Mesothelial cell of epicardium (in vitro differentiated cells): ENCODE measurements at places on chromosomes 2 and 18.

- no peak for DNase-seq
Observed at GRCh38 chr18:9038277-9038871, 64.1 kb upstream of the NDUFV2 start.

DNA sequence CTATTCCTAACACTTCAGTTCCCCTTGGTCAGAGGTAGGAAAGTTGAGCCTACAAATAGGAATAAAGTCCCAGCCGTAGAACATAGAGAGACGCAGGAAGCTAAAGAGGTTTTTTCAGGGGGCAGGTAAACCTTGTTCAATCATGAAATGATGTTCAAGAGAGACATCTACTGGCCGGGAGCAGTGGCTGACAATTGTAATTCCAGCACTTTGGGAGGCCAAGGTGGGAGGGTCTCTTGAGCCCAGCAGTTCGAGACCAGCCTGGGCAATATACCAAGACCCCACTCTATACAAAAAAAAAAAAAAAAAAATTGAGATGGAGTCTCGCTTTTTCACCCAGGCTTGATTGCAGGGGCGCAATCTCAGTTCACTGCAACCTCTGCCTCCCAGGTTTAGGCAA is 66.7 kb upstream of the DNAJC10 start:
- DNase-seq: no peak

GRCh38 chr18:60905699-60906098 is 427.5 kb upstream of the CDH20 start:
- no peak for DNase-seq

DNA sequence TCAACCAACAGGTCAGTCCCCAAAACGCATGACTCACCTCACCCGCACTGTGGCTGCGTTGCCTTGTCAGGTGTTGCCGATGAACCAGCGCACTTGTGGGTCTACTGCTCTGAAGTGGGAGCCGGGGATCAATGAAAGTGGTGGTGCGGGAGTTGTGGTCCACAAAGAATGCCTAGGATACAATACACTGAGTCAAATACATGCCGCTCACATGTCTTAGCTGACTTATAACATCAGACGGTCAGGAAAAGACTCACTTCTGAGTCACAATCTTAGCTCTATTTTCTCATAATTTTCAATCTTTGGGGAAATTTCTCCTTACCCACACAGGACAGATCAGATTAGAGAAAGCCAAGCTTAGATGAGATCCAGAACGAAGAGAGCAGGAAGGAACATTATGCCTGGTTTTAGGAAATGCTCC is 107.1 kb upstream of the STK17B start:
- no peak for DNase-seq

- no peak for DNase-seq
Observed at GRCh38 chr2:86025229-86025820, 80.4 kb downstream of the POLR1A start.

DNA sequence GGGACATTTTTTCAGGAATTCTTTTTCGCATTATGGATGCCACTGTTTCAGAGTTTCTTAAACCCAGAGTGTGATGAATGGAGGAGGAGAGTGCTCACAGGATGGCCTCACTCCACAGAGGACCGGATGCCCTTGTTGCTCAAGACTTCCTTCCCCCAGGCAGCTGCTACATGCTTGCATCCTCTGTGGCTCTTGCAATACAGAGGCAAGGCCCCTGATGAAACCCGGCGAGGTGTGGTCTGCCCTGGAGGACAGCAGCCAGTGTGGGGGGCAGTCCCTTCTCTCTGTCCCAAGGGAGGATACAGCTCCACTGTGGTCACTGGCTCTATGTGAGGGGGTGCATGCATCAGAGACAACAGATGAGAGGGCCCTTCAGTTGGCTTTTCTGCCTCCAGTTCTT is 109.6 kb downstream of the SH3RF3 start:
- no peak for DNase-seq

DNA sequence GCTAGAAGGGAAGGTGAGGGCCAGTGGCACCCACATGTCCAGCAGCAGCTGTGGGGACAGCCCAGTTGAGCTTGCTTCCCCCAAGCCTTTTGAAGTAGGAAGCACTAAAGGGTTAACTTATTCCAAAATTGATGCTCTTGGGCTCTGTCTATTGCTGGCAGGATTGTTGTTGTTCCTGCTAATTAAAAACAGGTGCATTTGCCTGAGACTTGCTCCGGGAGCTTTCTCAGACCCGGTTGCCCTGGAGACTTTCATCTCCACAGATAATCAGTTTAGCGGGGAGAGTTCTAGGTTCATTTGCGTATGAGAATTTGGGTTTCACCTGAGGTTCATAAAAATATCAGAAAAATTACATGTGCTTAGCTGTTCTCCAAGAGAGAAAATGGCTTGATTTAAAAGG is 277.3 kb downstream of the LRATD1 start:
- DNase-seq: no peak

GRCh38 chr18:64273724-64274123 is 124.8 kb upstream of the LINC00305 start:
- no peak for DNase-seq

GRCh38 chr2:147416099-147416498 is 428.7 kb upstream of the ACVR2A start:
- no peak for DNase-seq

GRCh38 chr18:79739440-79739778 is 58.3 kb upstream of the KCNG2 start:
- DNase-seq: no peak

GRCh38 chr2:160635488-160635887 is 141.9 kb upstream of the RBMS1 start:
- no peak for DNase-seq

DNA sequence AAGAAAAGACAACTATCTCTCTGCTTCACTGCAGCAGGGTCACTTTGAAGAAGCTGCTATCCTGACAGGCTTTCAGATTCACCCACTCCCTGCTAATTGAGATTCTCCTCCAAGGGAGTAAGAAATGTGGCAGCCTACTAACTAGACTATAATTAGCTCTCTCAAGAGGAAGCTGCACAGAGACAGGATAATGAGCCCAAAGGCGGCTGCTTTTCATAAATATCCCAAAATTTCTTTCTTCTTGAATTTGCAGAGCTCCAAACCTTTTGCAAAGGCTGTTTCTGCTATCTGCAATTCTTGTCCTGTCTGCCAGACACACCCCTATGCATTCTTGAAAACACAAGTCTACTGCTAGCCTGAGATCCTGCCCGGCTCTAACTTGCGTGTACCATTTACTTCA is 54.0 kb upstream of the RNU4ATAC start:
- DNase-seq: no peak

DNA sequence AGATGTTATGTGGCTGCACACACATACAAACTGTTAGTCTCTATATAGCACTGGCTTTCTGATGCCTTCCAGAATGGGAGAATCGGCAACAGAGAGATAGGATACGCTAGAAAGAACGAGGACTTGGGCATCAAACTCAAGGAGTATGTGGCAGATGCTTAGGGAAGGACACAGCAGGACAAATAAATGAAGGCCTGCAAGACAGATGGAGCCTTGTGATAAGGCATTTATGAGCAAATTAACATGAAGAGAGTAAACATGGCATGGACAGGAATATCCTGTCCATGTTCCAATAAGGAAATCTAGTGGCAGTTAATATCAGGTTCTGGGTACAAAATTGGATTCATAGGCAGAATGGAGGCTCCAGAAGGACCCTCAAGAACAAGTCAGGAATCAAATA is 136.9 kb downstream of the SLC4A10 start:
- no peak for DNase-seq

GRCh38 chr2:108575132-108575966 is 41.1 kb downstream of the LIMS1 start:
- DNase-seq: no peak

DNA sequence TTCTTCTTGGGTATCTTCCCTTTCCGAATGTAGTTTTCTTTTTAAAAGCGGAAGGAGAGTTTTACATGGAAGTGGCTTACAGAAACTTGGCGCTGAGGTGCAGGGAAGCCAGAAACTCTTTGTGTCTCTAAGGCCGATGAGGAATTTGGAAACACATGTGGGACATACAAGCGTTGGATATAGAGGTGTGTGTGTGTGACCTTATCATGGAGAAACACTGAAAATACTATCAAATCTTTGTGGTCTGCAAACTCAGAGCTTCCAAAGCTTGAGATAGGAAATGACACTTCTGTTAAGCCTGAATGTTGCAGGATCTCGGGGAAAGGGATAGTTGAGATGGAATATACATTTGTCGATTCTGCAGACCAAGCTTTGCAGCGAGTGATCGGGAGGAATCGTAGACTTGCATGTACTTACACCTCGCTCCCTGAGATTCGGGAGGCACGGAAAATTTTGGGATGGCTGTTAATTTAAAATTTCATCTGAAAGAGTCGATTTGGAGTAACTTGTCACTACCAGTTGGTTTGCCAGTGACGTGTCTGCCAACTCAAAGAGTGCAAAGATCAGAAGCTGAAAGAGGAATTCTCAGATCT is 1.0 kb downstream of the NAB1 start:
- no peak for DNase-seq

DNA sequence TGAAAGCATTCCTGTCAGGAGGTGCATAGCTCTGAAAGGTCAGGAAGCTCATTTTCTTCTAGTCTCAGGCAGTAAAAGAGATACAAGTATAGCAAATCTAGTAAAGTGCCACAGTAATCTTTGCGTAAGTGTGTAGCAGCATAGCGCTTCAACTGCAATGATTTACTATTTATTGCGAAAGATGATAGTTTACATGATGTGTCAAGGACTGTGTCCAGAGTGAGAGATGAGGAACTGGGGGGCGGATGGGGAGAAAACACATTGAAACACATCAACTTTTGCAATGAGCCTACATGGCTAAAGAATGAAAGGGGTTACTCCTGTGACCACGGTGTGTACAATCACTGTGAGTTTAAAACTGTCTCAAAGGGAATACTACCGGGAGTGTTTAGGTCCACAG is 644.4 kb downstream of the GALR1 start:
- DNase-seq: no peak

DNA sequence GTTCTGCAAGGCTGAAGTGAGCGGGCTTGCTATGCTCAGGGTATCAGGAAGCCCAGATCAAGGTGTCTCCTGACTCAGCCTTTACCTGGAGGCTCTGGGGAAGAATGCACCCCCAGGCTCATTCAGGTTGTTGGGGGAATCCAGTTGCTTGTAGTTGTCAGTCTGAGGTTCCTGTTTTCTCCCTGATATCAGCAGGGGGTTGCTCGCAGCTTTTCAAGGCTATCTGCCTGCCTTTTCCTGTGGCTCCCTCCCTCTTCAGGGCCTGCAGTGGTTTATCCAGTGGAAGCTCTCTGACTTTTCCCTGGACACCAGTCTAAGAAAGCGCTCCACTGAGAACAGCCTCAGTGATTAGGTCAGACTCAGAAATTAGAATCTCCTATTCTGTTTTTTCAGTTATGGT is 116.6 kb downstream of the PTPRM start:
- DNase-seq: no peak

DNA sequence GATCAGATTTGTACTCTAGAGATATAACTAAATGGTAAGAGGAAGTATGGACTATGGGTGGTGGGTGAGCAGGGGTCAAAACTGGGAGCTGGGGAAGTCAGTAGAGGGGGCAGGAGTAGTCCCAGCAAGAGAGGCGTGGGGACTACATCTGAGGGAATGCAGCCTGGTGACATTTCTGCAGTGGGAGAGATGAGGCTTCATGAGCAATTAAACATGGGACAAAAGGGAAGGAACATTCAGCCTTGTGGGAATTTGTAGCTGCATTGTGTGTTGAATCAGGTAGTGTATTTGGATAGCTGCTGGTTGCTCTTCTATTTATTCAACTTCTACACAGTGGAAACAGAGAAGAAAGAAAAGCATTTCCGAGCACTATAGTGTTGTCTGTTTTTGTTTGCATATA is 3.6 kb downstream of the CNOT11 start:
- no peak for DNase-seq

DNA sequence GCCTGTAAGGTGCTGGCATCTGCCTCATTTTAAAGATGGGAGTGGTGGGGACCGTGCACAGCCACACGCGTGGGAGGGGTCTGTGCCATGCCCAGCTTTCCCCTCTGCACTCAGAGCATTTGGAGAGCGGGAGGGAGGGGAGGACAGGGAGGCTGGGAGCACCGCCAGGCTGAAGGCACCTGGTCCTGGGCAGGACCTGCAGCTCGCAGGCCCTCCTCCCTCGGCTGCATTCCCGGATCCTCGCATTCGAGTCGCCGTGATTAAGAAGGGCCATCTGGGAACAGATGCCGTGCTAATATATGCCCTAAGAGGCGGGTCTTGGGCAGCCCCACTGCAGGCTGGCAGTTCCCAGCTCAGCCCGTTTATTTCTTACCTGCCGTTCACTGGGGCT is 84.0 kb downstream of the PTGR3 start:
- DNase-seq: no peak

- no peak for DNase-seq
Observed at GRCh38 chr2:11420190-11420589, 45.8 kb downstream of the E2F6 start.

- DNase-seq: no peak
Observed at GRCh38 chr2:88860421-88861075, 169.1 kb downstream of the RPIA start.

- no peak for DNase-seq
Observed at GRCh38 chr2:72141032-72141645, 6.5 kb downstream of the CYP26B1 start.

DNA sequence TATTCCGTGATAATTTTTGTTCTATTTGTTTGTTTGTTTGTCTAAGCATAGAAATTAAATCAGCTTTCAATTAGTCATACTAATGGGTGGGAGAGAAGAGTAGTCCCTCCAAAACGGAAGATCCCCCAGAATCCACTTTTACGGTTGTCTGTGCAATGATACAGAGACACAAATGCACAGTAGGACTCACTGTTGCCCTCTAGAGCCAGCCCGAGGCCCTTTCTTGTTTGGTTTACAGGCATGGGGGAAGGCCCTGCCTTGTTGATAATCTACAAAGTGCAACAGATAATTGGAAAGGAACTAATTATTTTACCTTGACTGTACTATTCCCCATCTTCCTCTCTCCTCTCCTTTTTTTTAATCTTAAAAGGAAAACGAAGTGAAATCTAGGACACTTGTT is 121.1 kb downstream of the ACOXL start:
- no peak for DNase-seq

DNA sequence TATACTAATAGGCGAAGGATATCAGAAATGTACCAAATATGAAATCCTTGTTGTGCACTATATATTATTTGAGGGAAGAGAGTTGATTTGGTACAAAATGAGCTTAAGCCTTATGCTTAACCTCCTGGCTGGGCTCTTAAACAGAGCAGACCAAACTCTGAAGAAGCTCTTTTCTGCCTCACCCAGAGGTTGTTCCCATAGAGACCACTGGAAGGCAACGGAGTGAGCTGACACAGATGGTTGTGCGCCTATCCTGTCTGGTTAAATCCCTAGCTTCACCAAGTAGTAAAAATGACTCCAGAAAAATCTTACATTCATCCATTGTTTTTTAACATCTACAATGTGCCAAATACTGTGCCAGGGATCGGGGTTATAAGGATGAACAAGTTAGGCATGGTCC is 55.9 kb upstream of the NOL4 start:
- no peak for DNase-seq

DNA sequence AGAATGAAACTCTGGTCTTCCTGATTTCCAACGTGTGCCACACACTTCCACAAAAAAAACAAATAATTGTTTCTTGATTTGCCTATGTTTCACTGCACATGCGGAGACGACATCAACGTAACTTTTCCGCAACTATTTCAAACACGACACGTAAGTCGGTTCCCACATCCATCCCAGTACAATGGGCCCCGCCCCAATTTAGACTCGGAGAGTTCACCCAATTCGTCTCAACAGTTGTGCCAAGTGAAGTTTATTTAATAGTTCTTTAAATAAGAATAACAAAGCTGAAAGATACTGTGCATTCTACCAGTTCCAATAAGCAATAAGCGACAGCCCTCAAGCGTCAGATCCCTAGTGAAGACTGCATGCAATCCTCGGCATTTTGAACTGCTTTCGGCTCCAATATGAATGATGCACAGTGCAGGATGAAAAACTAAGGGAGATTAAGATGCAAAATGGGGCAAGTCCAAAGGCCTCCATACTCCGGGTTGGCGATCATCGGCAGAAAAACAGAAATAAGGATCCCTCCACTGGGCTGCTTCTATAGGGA is 664 bp downstream of the CCT4 start:
- DNase-seq: no peak
